ENCODE measurements at places on chromosomes 7 and 10.

DNA sequence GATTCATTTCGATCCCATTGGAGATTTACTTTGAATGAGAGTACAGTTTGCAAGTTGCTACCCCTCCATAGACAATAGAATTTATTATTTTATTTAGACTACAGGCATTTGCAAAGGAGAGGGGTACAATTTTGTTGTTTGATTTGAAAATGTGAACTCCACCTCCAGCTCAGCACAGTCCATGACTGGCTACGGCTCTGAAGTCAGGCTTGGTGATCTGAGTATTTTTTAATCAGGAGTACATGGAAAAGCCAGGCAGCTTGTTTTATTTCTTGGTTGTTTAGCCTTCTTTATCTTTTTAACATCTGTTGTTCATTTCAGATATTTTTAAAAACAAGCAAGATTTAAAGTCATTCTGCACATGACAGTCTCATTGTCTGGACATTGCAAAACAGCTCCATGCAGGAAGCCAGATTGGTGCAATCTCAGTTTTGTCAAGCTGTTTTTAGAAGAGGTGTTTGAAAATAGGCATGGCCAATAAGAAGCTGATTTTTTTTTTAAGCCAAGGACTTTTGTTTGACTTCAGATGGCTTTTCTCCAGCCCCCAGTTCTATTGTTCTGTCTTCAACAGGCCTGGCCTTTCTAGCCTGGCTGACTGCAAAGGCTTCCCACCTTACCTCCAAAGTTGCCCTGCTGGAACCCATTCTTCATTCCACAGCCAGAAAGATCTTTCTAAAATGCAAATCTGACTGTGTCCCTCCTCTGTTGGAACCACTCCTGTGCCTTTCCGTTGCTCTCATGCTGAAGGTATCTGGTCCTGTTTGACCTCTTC is 12.2 kb downstream of the PLXDC2 start:
- no peak for DNase-seq

DNA sequence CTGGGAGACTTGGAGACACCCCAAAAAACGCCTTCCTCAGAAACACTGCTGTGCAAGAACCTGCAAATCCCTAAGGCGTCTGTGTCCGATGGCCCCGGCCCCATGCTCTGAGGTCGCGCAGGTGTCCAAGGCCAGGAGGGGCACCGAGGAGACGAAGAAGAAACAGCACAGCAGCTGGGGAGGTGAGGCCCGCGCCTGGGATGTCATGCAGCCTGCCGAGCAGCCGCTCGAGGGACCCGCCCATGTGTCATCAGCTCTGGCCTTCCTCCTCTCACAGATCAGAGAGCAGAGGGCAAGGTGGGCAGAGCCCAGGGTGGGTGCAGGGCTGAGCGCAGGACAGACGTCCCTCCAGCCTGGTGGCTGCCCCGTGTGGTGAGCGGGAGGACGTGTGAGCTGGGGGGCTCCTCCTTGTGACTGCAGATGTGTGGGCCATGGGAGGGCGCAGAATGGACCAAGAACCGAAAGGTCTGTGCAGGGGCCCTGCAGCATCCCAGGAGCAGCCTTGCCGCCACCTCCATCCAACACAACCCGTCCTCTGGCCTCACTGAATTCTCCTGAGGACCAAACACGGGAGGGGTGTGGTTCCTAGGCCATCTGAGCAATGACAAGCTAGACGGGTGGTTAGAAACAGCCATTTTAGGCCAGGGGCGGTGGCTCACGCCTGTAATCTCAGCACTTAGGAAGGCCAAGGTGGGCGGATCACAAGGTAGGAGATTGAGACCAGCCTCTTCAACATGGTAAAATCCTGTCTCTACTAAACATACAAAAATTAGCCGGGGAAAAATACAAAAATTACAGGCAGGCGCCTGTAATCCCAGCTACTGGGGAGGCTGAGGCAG is 13.1 kb upstream of the GPER1 start:
- no peak for DNase-seq

DNA sequence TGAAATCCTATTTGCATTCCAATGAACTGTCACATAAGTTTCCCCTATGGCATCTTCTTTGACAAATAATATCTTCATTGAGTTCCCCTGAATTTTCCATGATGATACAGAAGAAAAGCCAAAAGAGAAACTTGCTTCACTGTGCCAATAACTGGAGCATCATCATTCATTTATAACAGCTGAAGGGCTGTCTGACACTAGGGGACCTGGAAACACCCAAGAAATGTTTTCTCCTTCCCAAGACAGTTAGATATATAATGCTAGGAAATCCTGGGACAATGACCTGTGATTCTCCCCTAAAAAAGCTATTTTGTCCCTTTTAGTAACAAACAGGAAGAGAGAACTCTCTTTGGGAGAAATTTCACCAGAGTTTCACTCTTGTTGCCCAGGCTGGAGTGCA is 133.6 kb downstream of the SEMA3C start:
- no peak for DNase-seq

GRCh38 chr10:103895411-103896186 is 22.4 kb downstream of the STN1 start:
- no peak for DNase-seq

DNA sequence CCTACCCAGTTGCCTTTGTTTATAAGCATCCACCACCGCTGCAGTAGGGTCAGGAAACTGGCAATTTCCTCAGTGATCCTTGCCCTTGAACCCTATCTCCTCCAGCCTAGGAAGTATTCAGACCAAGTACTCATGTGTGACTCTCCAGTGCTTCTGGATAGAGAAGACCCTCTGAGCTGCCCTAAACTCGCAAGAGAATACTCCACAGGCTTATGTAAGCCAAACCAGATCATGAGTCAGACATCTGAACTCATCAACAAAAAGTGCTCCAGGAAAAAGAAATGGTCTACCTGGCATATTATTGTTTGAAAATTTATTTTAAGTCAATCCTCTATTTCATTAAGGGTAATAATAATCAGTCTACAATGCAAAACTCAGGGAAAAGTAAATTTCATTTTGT is 101.3 kb downstream of the KAT6B start:
- DNase-seq, result no peak
